ENCODE measurements at places on chromosomes 7 and 10.

DNA sequence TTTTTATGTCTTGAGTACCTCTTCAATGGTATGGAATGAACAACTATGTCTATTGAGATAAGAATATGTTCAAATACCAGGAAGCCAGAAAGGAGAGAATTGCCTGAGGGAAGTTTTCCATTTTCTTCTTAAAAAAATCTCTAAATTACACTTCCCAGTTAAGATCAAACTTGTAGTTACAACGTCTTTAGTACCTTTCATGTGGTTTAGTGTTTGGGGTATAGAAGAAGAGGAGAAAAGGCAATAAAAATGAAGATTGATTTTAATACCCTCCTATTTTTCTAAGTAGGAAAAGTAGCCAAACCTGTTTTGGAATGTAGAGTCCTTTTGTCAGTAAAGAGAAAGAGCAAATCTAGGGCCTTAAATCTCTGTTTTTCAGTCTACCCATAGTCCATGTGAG, 470.0 kb upstream of the SEMA3A start:
- DNase-seq, result no peak

- DNase-seq, result no peak
Measured at GRCh38 chr7:149477494-149478443, 16.9 kb upstream of the ZNF777 start.

DNA sequence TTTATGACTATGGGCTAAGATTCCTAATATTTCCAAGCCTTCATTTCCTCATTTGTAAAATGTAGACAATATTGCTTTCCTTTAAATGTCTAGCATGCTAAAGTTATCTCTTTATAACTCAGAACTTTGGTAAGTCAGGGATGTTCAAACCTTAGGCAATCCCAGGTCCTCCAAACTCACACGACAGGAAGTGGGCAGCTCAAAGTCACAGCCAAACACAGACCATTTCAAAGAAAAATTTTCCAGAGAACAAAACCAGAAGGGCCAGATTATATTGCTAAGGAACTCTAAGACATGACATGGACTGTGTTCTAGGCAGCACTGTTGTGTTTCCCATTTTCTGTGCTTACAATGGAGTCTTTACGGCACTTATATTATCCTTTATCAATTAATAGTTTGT, 87.8 kb upstream of the DYNC1I1 start:
- DNase-seq, result no peak

GRCh38 chr10:78718032-78718572, 350.7 kb upstream of the ZMIZ1 start:
- DNase-seq, result no peak

GRCh38 chr7:123929107-123929506, 4.1 kb downstream of the SPAM1 start:
- DNase-seq, result no peak

DNA sequence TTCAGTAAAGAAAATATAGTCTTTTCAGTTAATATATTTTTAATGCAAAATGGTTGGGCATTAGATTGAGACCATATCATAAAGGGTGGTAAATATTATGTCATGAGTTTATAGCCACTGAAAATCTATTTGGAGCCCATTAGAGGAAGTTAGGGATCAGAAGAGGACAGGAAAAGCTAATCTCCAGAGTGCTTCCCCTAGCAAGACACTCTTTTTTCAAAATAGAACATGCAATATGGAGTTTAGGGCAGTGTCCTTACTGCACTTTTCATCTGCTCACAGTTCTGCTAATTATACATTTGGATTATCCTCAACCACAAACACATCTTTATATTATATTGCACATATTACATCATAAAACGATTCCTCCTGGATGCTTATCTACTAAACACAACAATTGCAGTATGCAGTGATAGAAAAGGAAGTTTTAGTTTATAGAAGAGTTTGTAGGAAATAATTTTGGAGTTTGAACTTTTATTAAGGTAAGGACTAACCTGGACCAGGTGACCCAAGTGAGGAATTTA, 159.8 kb downstream of the PHF14 start:
- no peak for DNase-seq

DNA sequence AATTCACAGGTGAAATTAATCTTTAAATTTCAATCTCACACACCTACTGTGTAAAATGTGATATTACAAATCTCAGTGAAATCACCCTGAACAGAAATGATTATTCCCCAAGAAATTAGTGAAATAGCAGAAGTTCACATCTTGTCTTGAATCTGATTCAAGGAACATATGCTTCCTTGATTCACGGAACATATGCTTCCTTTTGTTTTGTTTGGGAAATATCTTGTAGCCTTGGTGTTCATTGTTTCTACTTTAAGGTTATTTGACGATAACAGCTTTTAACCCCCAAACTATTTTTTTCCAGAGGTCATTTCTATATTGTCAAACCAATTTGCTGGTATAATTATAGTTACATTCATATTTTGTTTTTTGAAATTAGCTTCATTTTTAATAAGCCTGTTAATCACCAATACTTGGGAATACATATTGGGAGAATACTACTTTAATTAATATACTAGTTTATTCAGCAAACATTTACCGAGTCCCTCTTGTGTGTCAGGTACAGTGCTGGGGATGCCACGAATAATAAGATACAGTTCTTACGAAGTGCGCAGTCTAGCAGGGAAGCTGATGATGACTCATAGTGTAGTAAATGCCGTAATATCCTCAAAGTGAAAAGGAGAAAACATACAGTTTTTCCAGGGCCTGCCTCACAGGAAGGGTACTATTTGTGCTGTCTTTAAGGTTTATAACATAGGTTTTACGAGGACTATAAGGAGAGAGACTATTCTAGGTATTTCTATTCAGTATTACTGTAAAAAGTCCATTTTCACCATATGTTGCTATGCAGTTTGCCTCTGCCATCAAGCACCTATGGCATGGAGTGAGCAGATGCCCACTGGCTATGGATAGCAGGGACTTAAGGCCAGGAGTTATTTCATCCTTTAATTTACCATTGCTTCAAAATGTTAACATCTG, 32.5 kb downstream of the PRKAR2B start:
- DNase-seq, result no peak

DNA sequence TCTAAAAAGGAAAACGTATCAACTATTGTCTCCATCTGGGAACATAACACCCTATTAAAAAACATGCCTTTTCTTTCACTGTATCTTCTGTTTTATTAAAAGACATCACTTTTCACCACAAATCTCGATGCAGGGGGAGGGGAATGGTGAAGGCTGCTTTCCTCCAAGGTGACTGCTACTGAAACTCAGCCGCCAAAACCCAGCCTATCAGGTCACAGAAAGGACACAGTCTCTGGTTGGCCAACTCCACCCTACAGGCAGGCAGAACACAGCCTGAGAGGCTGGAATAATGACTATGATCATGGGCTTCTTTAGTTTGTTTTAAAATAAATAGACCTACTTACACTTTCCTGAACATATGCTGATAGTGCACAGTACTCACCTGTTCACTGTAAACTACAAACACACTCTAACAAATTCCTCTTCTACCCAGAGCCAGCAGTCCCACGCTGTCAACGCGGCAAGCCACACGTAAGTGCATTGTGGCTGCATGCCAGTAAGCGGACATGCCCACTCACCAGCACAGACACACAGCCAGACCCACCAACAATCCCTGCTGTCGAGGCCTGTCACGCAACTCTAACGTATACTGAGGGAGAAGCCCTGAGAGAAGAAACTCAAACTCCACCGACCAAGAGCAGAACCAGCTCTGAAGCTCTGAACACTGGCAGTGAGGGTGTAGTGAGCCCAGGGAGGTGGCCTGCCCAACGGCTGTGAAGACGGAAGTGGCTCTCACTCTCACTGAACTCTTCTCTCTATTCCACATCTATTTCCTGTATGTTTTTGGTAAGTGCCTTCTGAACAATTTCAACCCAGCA, 41.8 kb downstream of the NCAPG2 start:
- no peak for DNase-seq

GRCh38 chr7:119974972-119975371, 298.0 kb upstream of the KCND2 start:
- DNase-seq, result no peak

GRCh38 chr7:113013761-113014449, 72.7 kb downstream of the GPR85 start:
- DNase-seq, result no peak

- DNase-seq, result no peak
Measured at GRCh38 chr10:23723796-23724195, 284.9 kb downstream of the OTUD1 start.

- no peak for DNase-seq
Measured at GRCh38 chr10:52252307-52252706, 61.8 kb upstream of the DKK1 start.

- peak; percentile 29 for DNase-seq
Measured at GRCh38 chr10:125812128-125812750, 10.8 kb downstream of the UROS start.

DNA sequence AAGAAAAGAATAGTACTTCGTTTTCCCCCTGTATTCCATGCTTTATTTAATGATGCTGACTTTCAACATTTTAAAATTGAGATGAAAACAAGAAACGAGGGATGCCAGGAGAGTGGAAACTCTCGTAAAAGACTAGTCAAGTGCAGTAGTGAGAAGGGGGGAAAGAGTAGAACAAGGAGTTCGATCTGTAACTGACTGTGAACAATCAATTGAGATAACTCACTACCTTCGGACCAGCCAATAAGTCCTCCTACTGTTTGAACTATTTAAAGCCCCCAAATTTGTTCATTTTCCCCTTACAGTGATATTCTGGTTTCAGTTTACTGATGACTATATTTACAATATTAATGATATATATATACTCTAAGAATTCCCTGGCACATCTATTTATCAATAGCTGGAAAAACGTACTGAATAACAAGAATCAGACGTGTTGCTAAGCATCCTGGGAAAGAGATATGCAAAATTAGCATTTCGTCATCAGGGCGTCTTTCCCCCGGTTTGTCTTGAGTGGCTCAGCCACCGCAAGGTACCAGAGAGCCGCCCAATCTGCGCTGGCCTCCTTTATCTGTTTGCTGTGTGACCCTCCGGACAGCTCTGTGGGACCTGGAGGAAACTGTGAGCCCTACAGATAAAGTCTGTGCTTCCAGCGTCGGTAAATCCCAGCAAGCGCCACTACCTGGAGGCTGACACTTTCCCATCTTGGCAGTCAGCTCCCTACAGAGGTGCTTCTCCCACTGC, 41.1 kb downstream of the PDIA4 start:
- peak; percentile 69 for DNase-seq

DNA sequence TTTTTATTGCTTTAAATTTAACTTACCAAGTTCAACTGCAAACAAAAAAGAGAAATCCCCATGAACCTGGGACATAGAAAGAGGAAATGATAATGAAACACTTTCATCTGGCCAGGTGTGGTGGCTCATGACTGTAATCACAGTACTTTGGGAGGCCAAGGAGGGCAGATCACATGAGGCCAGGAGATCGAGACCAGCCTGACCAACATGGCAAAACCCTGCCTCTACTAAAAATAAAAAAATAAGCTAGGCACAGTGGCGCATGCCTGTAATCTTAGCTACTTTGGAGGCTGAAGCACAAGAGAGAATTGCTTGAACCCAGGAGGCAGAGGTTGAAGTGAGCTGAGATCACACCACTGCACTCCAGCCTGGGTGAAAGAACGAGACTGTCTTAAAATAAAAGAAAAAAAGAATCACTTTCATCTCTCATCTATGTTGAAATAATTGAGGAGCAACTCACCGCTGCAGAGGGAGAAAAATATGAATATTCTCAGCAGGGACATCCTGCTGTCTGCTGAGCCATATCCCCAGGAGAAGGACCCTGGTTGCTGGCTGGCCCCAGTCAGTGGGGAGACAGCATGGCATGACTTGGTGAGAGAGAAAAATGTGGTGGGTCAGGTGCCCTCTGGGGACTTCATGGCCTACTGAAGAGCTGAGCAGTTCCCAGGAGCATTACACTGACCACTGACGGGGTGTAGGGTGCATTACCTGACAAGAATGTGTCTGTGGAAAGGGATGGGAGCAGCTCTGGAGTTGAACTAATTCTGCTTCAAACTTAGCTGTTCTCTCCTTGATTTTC, 22.8 kb upstream of the TARP start:
- no peak for DNase-seq

DNA sequence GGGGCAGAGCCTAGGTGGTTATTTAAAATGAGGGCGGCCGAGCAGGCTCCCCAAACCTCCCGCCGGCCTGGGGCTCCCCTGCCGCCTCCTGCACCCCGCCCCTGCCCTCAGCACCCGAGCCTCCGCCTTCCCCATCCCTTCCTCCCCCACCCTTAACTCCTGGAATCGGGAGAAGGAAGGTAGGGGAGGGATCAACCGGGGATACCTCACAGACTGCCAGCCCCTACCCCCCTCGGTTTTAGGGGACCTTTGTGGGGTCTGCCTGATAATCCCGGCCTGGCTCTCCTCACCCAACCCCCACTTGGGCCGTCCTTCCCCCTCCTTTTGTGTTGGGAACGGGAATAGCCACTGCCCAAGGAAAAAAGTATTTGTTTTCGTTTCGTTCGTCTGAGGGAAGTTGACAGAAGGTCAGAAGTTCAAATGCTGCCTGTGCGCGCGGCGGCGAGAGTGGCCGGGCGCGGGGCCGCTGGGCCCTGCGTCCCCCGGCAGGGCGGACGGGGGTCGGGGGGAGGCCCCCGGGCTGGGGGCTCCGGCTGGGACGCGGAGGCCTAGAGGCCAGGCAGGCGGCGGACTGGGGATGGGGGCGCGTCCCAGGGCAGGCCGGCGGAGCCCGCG, 2.8 kb downstream of the SHH start:
- DNase-seq, result no peak

DNA sequence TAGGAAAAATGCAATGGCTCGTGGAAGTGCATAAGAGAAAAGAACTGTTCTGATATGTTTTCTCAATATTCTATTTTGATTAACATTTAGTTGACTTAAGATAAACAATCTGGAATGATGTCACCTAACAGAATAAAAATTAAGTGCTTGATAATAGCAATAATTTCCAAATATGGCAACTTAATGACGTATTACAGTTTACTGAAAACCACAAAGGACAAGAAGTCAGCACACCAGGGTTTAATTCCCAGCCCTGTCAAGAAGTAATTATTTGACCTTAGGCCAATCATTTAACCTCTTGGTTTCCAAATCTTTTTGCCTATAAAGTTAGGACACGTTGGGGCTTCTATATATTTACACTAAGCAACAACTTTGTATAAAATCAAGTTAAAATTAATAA, 95.7 kb downstream of the CABCOCO1 start:
- no peak for DNase-seq

- DNase-seq, result no peak
Measured at GRCh38 chr7:113100121-113100603, 13.5 kb upstream of the GPR85 start.

All from AG09319 (cell line).